Activated CD4-positive, alpha-beta T cell treated with anti-CD3 and anti-CD28 coated beads, Interleukin-2, amount 50 U/mL, for 1 hour (primary cell): ENCODE measurements at places on chromosomes 1 and 21.

GRCh38 chr1:200646515-200646914 lies 23.2 kb downstream of the DDX59 start:
- no peak for DNase-seq

- peak; percentile 27 for DNase-seq
Observed at GRCh38 chr1:210400043-210400840, 71.5 kb downstream of the HHAT start.

DNA sequence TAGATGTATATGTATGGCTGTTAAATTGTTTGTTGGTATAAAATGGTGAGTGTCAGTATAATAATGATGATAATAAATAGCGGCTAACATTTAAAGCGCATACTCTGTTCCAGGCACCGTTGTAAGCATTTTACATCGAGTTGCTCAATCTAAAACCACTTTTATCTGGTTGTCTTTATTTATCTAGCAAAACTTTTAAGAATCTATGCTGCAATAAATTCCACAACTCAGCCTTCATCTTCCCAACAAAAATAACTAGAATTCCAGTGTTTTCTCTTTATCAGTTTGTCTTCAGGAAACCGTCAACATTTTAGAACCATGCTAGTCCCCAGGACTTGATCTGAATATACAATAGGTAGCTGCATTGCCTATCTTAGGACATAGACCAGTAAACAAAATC lies 19.3 kb upstream of the SLC16A1 start:
- DNase-seq: no peak

DNA sequence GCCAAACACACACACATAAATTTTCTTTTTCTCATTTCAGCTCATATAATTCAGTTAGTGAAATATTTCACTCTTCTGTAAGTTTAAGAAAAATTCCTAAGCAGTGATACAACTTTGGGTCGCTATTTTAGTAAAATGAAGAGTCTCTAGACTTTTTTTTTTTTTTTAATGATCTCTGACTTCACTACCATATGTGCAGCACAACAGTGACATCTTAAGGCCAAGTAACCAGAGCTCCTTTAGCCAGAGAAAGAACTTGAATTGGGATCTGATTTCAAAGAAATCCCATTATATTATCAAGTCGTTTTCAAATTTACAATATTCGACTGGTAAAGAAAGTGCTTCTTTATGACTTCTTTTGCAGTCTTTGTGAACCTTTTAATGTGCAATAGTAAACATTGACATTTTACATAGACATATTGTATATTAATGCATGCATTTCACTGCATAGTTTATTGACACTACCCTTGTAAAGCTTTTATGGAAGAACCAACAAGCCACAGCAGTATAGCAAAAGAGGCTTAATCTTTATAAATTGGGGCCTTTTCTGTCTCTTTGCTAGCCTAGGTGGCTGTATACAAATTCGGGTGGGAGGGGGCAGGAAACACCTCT lies 62.2 kb downstream of the LRRC40 start:
- no peak for DNase-seq
